ENCODE measurements at places on chromosomes 13 and 19.
A peak's percentile ranks its signal among the peaks of the same experiment; 100 is the strongest.

DNA sequence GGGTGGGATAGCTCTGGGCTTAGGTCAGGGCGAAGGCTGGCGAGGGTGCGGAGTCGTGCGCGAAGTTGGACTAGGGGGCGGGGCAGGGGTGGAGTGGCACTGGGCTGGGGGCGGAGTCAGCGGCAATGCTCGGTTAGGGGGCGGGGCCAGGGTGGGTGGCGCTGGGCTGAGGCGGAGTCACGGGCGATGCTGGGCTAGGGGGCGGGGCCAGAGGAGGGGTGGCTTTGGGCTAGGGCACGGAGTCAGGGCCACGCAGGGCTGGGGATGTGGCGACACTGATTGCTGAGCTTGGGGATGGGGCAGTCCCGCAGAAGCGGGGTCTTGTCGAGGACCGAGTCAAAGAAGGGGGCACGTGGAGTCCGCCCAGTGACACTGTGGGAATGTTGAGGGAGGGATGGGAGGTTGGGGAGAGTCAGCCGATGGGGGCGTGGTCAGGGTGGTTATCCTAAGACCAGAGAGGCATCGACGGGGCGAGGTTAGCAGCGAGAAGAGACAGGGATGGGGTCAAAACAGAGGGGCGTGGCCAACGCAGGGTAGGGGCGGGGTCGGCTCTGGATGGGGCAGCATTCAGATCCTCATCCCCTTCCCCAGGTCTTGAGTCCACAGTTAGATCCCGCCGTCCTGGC is 8.7 kb downstream of the HOMER3 start:
- peak; percentile 51 for DNase-seq

DNA sequence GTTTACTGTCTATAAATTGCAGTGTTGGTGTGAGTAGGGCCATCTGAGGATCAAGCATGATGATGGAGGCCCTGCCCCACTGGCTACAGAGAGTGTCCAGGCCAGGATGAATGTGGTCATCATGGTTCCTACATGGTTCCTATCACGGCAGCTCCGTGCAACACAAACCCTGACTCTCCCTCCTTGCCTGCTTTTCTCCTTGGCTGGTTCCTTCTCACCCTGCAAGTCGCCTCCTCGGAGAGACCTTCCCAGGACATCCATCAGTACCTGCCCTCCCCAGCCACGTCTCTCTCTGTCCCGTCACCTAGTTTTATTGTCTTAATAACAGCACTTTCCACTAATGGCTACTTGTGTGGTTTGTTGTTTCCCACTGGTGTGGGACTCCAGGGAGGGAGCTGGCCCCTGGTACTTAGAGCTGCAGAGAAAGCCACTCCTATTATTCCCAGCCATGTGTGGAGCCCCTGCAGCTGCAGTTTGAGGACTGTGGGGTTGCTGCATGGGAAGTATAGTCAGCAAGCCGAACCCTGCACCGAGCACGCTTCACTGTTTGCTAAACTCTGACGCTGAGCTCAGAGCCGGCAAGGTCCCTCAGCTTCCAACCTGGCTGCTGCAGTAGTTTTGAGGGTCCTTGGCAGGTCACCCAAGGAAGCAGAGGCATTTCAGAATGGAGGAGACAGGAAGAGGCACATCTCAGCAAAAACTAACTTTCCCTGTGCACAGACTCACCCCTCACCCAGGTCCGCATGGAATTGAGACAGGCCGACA is 146.4 kb upstream of the VSTM2B start:
- no peak for DNase-seq

DNA sequence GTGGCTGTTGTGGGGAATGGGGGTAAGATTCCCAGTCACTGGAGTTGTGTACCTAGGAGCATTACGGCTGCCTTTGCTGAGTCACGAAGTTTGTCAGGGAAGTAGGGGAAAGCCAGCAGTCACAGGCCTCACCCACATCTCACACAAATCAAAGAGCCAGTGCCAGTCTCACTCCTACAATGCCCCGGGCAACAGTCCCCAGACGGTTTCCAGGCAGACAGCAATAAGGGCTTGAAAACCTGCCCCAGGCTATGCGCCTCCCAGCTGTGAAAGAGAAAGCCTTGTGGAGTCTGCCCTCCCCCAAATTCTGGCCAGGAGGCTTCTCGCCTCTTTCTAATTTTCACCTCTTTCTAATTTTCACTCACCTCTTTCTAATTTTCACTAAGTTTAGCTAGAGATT is 142.3 kb upstream of the EDNRB start:
- DNase-seq = no peak

GRCh38 chr19:33394006-33394722 is 20.7 kb downstream of the CEBPG start:
- DNase-seq = no peak

DNA sequence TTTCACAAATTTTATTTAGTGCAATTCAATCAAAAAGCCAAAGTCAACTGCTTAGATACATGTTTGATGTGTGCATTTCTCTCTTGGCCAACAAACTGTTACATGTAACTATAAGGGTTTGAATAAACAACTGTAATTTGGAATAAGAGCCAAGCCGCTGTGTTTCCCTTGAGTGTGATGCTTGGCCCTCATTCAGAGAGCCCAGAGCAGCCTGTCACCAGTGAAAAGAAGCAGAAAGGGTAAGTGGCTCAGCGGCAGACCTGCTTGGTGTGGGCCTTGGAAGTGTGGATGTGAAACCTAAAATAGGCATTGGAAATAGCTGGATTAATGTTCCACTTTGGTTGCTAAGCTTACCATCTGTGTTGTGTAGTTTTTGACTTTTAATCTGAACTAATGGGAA is 924.6 kb downstream of the OLFM4 start:
- no peak for DNase-seq

DNA sequence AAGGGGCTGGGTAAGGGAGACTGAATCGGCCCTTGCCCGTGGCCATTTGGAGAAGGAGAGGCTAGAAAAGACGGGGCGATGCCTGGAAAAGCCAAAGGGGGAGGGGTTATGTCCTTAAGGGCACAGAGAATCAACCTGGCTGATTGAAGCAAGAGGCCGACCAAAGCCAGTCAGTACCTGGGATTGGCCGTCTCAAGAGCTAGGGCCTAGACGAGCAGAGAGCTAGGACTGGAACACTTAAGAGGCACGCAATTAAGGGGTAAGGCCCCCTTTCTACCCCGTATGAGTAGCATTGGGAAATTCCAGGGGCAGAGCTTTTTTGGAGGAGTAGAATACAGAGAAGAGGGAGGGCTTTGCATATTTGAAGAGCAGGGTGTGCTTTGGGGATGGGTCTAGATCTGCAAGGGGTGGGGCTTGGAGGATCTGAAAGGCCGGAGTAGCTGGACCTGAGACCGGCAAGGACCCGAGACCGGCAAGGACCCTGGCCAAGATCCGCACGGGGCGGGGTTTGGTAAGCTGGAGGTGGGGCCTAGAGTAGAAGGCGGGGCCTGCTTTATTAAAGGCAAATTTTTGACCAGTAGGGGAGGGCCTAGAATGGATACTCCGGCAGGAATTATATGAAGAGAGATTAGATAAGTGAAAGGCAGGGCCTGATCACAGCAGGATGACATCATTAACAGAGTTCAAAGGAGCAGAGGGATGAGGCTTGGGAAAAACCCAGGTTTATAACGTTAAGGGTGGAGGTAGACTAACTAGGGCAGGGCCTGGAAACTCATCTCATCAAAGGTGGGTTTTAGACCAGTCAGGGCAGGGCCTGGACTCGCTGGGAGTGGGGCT is 10.7 kb upstream of the CACNG6 start:
- no peak for DNase-seq

- DNase-seq = no peak
Measured at GRCh38 chr13:42762917-42763316, 18.5 kb upstream of the FAM216B start.

- no peak for DNase-seq
Measured at GRCh38 chr19:1424192-1424955, 13.8 kb upstream of the RPS15 start.

GRCh38 chr19:28633319-28634018 is 579.5 kb downstream of the UQCRFS1 start:
- DNase-seq = peak; percentile 34

DNA sequence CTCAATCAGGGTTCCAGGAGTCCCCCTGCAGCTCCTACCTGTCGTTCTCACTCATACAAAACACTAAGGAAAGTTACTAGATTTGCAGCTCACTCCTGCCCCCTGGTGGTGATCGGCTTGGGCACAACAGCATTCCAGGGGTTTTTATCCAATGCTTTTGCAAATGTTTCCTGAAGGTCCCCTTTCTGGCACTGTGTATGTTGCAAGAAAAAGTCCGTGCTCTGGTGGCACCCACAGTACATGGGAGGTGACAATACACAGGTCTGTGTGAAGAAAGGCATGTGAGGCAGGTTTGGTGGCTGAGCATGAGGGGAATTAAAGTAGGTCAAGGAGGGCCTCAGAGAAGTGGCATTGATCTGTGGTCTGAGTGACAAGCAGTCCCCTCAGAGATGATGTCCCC is 8.6 kb upstream of the TYK2 start:
- peak; percentile 55 for DNase-seq

DNA sequence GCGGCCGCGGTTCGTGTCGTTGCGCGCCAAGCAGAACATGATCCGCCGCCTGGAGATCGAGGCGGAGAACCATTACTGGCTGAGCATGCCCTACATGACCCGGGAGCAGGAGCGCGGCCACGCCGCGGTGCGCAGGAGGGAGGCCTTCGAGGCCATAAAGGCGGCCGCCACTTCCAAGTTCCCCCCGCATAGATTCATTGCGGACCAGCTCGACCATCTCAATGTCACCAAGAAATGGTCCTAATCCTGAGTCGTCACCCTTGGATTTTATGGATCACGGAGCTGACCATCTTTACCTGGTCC is 475 bp downstream of the MRPL57 start:
- DNase-seq = no peak

GRCh38 chr13:88042489-88042888 is 371.3 kb downstream of the SLITRK5 start:
- no peak for DNase-seq

DNA sequence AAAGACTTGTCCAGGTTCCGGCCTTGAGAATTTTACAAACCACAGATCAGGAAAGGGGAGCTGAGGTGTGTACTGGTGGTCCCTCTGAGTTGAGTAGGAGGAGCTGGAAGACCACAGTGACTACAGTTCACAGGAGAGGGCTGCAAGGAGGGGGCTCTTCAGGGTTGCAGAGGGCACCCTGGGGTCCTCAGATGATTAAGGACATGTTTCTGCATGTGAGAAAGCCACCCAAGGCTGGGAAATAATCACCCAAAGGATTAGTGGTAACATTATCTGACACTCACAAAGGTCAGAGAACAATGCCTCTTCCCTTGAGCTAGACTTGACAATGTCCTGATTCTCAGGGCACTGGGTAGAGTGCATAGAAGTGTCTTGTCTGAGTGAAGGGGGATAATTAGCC is 540.4 kb downstream of the IRS2 start:
- no peak for DNase-seq

DNA sequence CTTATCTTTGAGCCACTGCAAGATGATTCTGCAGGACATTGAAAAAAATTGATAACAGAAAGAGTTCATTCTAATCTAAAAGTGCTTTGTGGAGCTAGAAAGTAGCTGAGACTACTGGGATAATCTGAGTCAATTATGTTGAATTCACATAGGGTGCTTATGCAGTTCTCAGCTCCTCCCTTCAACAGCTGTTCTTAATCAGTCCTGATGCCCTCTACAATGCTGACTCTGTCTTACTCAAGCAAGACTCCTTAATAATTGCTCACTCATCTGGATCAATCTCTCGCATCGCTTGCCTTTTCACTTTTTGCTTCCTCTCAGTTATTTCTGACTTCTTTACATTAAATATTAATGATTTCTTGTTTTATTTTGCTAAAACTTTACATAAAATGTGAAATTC is 182.1 kb downstream of the PCDH17 start:
- no peak for DNase-seq

GRCh38 chr13:46359714-46360113 is 27.3 kb downstream of the RUBCNL start:
- no peak for DNase-seq

DNA sequence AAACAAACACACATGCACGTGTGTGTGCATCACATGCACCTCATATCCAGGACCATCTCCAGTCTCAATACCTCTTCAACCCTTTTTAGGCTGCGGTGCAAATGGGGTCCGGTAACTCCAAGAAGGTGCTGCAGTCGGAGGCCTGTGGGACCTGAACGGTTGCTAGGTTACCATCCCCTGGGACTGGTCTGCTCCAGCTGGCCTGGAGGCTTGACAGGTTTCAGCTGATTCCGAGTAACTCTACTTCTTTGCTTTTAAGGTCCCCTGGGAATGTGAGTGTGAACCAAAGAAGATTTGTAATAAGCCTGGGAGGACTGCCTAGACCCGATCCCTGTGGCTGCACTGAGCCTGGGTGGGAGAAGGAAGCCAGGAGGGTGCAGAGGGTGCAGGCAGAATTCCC is 117.5 kb downstream of the CCNA1 start:
- DNase-seq = peak; percentile 68

DNA sequence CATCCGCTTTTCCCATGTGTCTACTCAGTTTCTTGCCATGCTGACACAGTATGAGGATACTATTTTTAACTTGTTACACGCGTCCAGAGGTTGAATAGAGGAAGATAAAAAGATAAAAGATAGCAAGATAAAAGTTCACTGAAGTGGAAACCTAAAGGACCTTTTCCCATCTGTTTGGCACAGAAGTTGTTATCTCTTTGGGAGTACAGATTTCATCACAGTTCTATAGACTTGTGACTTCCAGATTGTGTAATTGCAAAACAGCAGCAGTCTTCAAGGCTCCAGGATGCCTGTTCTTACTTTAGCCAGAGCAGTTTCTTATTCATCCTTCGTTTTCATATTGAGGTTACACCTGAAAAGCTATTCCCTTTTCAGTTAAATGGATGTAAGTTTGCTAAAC is 369.2 kb downstream of the GPC5 start:
- DNase-seq = no peak

DNA sequence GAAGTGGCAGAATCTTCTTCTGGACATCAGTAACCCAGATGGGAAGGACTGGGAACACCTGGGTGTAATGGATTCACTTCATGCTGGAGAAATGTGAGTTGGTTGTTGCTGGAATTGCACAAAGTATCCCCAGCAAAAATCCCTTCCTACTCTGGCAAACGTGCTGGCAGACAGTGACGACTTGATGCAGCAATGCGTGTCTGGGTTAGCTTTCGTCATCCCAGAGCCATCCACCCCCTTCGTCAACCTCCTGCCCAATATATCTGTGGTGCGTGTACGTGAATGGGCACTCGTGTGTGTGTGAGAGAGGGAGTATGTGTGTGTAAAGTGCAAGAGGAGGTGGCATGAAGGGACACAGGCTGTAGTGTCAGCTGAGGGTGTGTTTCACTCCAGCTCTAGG is 70.9 kb downstream of the TM9SF2 start:
- no peak for DNase-seq

GRCh38 chr19:19597809-19598306 is 20.6 kb downstream of the PBX4 start:
- DNase-seq = peak; percentile 65

GRCh38 chr19:49749771-49750170 is 13.3 kb downstream of the TSKS start:
- no peak for DNase-seq

- DNase-seq = no peak
Measured at GRCh38 chr19:13215572-13216380, 65.6 kb downstream of the IER2 start.

GRCh38 chr19:54418930-54419800 is 3.9 kb downstream of the TTYH1 start:
- DNase-seq = no peak

DNA sequence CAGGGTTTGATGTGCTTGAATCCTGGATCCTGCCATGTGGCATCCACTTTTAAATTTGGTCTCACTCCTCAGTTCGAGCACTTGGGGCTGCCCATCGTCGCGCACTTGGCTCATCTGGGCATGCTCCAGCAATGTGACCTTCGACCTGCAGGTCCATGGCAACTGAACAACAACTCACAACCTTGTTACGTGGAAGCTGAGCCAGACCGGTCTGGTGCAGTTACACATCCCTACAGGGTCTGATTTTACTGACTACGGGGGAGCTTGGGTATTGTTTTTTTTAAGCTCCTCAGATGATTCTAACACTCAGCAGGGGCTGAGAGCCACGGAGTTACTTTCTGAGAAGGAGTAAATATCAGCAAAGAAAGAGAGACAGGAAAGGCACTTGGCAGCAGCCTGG is 769.6 kb downstream of the UQCRFS1 start:
- DNase-seq = no peak
